ENCODE measurements at places on chromosomes 3 and 15.

- no peaks in the 10 kb centered on the region for H3K27me3 ChIP-seq
- DNase-seq, result no peak
- H3K27ac ChIP-seq, result no peak overlapping the region
These were observed 8.5 kb upstream of the DAG1 start for GRCh38 chr3:49461443-49462171.

- DNase-seq, result no peak
- H3K4me1 ChIP-seq, result no peaks in the 10 kb centered on the region
- no peak overlapping the region for H3K4me3 ChIP-seq
- H3K27me3 ChIP-seq, result no peaks in the 10 kb centered on the region
These were observed 52.0 kb downstream of the ILDR1 start for GRCh38 chr3:121970047-121970446.

- no peak overlapping the region for H3K4me3 ChIP-seq
- DNase-seq, result no peak
- H3K4me1 ChIP-seq, result peaks cover 33% of the 10 kb centered on the region
- H3K27me3 ChIP-seq, result no peaks in the 10 kb centered on the region
- H3K36me3 ChIP-seq, result no peaks in the 10 kb centered on the region
These were observed 218.2 kb downstream of the ATP8B4 start for GRCh38 chr15:49900903-49901235.

DNA sequence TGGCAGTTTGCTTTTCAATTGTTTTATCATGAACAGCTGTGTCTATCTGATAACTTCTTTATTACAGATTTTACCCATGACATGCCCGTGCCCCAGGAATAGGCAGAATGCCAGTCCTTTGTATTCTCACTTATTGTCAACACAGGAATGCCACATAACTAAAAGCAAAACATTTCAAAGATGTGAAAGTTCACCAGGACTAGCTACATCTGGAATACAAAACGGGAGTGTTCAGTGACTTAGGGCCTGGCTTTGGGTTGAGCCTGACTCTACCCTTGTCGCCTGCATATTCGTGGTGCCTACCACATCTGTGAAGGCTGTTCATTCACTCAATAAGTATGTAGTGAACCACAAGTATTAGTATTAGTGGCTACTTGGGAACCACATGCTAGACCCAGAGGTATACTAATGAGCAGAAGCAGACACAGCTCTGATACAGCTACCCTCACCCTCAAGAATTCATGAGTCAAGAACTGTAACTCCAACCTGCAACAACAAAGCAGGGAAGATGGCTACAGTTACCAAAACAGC lies 2.9 kb downstream of the TNFSF10 start:
- H3K27me3 ChIP-seq, result no peaks in the 10 kb centered on the region
- H3K4me3 ChIP-seq, result peak overlapping the region; percentile 51
- no peak for DNase-seq
- H3K27ac ChIP-seq, result peak overlapping the region; percentile 87
- peaks cover 71% of the 10 kb centered on the region for H3K4me1 ChIP-seq
- no peaks in the 10 kb centered on the region for H3K36me3 ChIP-seq

DNA sequence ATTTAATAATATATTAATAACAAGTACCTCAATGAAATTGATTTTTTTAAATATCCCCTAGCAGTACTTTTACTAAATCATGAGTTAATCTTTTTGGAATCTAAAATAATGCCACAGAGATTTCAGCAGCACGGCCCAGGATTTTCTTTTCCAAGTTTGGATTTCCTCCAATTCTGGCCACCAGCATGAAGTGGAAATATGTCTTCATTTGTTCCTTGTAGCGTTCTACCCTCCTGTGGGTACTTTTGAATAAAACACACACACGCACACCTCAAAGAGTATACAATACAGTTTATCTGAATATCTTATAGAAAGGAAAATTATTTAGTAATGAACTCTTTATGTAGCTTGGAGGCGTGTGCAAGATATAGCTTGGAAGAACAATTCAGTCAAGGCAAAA lies 125.1 kb upstream of the STT3B start:
- no peaks in the 10 kb centered on the region for H3K36me3 ChIP-seq
- H3K4me3 ChIP-seq, result no peak overlapping the region
- DNase-seq, result no peak
- no peaks in the 10 kb centered on the region for H3K27me3 ChIP-seq
- no peaks in the 10 kb centered on the region for H3K4me1 ChIP-seq

- no peaks in the 10 kb centered on the region for H3K36me3 ChIP-seq
- peak; percentile 70 for DNase-seq
- H3K4me3 ChIP-seq, result no peak overlapping the region
- H3K4me1 ChIP-seq, result peaks cover 6% of the 10 kb centered on the region
- no peaks in the 10 kb centered on the region for H3K27me3 ChIP-seq
These were observed 157.3 kb downstream of the ADAMTS9 start for GRCh38 chr3:64530434-64531049.

GRCh38 chr3:136195258-136196063 lies 674 bp downstream of the MSL2 start:
- H3K27me3 ChIP-seq, result no peaks in the 10 kb centered on the region
- peaks cover 50% of the 10 kb centered on the region for H3K4me1 ChIP-seq
- peak overlapping the region; percentile 98 for H3K27ac ChIP-seq
- H3K36me3 ChIP-seq, result no peaks in the 10 kb centered on the region
- H3K4me3 ChIP-seq, result peak overlapping the region; percentile 71

GRCh38 chr3:103295974-103296570 lies 861.3 kb downstream of the ZPLD1 start:
- DNase-seq, result no peak
- no peaks in the 10 kb centered on the region for H3K27me3 ChIP-seq
- H3K27ac ChIP-seq, result no peak overlapping the region
- no peak overlapping the region for H3K4me3 ChIP-seq
- no peaks in the 10 kb centered on the region for H3K4me1 ChIP-seq
- no peaks in the 10 kb centered on the region for H3K36me3 ChIP-seq

DNA sequence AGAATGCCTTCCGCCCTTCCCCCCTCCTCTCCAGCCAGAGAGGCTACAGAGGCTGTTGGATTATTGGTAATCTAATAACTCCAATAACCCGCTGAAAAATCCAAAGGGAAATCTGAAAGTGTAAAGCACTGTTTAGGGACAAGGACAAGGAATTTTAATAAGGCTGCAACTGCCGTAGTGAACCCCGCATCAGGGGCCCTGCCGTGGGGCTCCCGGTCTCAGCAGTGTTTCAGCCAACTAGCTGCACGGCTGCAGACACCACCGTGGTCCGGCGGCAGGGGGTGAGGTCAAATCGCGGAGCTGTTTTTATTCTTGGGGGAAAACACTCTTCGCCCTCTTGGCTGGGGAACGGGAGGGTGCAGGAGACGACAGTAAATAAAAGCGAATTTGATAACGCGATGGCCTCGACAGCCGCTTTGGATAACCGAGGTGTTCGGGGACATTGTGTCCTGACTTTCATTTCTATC lies 6.1 kb downstream of the BCL6 start:
- peak; percentile 87 for DNase-seq
- peak overlapping the region; percentile 93 for H3K4me3 ChIP-seq
- peaks cover 6% of the 10 kb centered on the region for H3K36me3 ChIP-seq
- no peaks in the 10 kb centered on the region for H3K27me3 ChIP-seq
- H3K4me1 ChIP-seq, result peaks cover 66% of the 10 kb centered on the region

GRCh38 chr3:61080737-61081445 lies 170.4 kb downstream of the FHIT start:
- no peak overlapping the region for H3K4me3 ChIP-seq
- no peaks in the 10 kb centered on the region for H3K4me1 ChIP-seq
- no peak for DNase-seq
- H3K36me3 ChIP-seq, result no peaks in the 10 kb centered on the region

DNA sequence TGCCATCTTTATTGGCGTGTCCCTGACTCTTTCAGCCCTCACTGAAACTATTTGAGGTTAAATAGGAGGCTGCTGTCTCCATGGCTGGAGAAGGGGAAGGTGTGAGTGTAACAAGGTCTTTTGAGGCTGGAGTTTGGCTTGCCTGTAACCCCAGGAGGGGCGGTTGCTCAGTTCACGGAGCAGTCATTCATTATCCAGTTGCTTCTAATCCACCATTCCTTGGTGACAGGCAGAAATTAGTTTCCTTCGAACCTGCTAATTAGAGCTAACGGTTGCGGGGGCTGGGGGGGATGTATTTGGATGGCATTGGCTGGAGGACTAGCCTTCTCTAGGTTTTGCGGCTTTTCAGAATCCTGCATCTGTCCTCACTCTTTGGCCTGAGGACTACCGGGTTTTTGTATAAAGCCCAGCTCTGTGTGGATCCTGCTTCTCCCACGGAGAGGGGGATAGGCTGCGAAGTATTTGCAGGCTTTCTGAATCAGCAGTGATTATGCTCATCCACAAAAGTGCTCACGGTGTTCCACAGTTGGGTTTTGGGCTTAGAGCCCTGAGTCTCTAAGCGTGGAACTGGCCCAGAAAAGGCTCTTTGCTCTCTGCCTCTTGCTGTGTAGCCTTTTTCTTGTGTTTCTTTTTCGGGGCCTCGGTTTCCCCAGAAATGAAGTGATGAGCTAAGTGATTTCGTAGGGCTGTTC lies 18.6 kb downstream of the FGD5 start:
- no peak overlapping the region for H3K4me3 ChIP-seq
- peak overlapping the region; percentile 16 for H3K27ac ChIP-seq
- peaks cover 37% of the 10 kb centered on the region for H3K4me1 ChIP-seq
- H3K36me3 ChIP-seq, result no peaks in the 10 kb centered on the region

DNA sequence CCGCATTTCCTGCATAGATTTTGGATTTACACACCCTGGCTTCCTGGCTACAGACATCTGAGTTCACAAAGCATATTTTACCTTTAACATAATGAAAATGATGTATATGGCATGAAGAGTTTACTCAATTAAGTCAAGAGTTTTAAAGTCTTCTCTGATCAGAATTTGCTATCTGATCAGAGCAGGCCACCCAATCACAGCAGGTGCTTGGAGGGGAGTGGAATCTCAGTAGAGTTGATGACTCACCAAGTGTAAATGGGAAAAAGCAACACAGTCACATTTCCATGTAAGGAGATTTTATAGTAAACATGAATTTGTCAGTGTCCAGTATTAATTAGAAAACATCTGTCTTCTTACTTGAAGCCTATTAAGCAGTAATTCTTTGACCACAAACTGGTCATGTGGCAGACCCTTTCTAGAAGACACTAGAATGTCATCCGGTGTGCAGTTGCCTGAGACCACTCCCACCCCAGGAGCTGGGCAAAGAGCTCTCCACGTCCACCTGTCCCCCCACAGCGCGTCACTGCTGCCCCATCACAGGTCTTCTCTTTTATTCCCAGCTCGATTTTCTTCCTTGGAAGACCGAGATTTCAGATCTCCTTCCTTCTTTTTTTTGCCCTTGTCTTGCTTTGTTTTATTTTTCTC lies 10.8 kb downstream of the MESD start:
- no peak overlapping the region for H3K27ac ChIP-seq
- no peaks in the 10 kb centered on the region for H3K27me3 ChIP-seq
- no peak for DNase-seq
- H3K4me3 ChIP-seq, result no peak overlapping the region

DNA sequence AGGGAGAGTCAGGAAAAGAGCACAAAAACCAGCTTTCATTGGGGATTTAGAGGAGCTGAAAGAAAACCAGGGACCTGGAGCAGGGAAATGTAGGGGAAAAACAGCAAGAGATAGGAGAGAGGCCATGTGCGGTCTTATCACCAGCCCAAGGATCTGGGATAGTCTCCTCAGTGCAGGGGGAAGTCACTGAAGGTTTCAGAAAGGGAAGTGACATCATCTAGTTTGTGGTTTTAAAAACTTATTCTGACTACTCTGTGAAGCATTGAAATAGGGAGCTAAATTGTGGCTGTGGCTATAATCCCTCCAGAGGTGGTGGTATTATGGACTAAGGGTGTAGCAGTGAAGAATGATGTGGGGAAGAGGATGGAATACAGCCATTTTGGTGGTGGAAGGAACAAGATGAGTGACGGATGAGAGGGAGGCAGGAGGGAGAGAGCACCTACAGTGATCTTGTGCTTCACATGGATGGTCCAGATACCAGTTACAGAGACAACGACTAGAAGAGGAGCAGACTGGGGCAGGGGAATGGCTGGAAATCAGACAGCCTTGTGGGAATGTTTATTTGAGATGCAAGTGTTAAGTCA lies 72.7 kb downstream of the HMG20A start:
- H3K27me3 ChIP-seq, result no peaks in the 10 kb centered on the region
- H3K4me1 ChIP-seq, result peaks cover 46% of the 10 kb centered on the region
- no peaks in the 10 kb centered on the region for H3K36me3 ChIP-seq
- H3K4me3 ChIP-seq, result no peak overlapping the region
- DNase-seq, result no peak
- no peak overlapping the region for H3K27ac ChIP-seq

DNA sequence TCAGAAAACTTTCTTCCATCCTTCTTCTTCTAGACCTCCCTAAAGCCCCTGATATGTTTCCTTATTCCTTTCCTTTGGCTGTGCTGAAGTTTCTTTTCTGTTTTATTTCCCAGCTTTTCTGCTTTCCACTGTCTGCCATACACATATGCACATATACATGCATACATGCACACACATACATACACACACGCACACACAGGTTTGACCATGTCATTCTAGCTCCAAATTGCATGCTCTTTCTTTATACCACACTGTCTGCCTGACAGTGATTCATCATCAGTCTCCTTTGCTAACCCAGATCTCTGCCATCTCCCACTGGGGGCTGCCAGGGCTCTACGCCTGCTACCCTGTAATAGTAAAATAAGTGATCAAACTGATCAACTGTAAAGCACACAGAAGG lies 181.3 kb downstream of the STAC start:
- no peak overlapping the region for H3K4me3 ChIP-seq
- no peaks in the 10 kb centered on the region for H3K27me3 ChIP-seq
- DNase-seq, result no peak
- H3K36me3 ChIP-seq, result no peaks in the 10 kb centered on the region
- no peak overlapping the region for H3K27ac ChIP-seq
- H3K4me1 ChIP-seq, result no peaks in the 10 kb centered on the region

DNA sequence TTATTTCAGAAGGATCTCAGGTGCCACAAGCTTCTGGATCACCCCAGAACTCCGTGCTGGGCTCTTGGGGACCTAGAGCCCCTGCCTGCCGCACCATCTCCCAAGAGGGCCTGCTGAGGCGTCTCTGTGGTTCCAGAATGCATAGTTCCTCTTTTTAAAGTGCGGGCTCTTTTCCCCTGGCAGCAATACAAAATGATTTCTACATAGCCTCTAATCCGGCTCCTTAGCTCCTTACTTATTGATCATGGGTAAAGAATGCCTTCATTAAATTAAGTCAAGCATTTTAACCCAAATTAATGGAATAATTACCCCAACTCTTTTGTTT lies 121.9 kb downstream of the ATP10A start:
- no peak overlapping the region for H3K4me3 ChIP-seq
- DNase-seq, result no peak
- peaks cover 10% of the 10 kb centered on the region for H3K4me1 ChIP-seq
- no peaks in the 10 kb centered on the region for H3K27me3 ChIP-seq
- H3K27ac ChIP-seq, result no peak overlapping the region
- H3K36me3 ChIP-seq, result no peaks in the 10 kb centered on the region

- H3K4me1 ChIP-seq, result peaks cover 12% of the 10 kb centered on the region
- no peak for DNase-seq
- H3K4me3 ChIP-seq, result no peak overlapping the region
- no peaks in the 10 kb centered on the region for H3K27me3 ChIP-seq
- no peak overlapping the region for H3K27ac ChIP-seq
These were observed 232.5 kb downstream of the CDIN1 start for GRCh38 chr15:36811903-36812302.

GRCh38 chr3:111714305-111714704 lies 119.2 kb upstream of the ZBED2 start:
- H3K36me3 ChIP-seq, result no peaks in the 10 kb centered on the region
- no peak overlapping the region for H3K27ac ChIP-seq
- peaks cover 7% of the 10 kb centered on the region for H3K4me1 ChIP-seq
- H3K27me3 ChIP-seq, result no peaks in the 10 kb centered on the region
- no peak overlapping the region for H3K4me3 ChIP-seq

Data from suprapubic skin (tissue), 4 donors.